Stimulated activated CD4-positive, alpha-beta T cell treated with anti-CD3 and anti-CD28 coated beads, Interleukin-1b, Interleukin-23, amount 100 ng/mL, for 48 hours (primary cell): ENCODE measurements at places on chromosomes 6 and 20.

DNA sequence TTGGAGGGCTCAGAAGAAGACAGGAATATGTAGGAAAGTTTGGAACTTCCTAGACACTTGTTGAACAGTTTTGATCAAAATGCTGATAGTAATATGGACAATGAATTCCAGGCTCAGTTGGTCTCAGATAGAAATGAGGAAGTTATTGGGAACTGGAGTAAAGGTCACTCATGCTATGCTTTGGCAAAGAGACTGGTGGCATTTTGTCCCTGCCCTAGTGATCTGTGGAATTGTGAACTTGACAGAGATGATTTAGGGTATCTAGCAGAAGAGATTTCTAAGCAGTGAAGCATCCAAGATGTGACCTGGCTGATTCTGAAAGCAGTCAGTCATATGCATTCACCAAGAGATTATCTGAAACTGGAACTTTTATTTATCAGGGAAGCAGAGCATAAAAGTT is 45.1 kb downstream of the FRK start:
- no peak for DNase-seq

DNA sequence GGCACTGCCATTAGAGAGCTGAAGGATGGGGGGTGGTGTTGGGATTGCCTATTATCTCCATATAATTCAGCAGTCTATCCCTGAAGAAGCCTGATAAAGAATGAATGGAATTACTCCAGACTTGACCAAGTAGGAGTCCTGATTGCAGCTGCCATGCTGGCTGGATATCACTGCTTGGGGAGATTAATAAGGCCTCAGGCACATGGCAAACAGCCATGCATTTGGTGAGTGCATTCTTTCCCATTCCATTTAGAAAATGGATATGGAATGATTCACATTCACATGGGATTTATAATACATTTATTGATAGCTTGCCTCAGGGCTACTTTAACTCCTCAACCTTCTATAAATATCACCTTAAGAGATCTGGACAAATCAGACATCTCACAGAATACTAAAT is 49.6 kb upstream of the HLA-A start:
- no peak for DNase-seq

- DNase-seq: no peak
Measured at GRCh38 chr6:19668710-19669109, 168.5 kb upstream of the ID4 start.

DNA sequence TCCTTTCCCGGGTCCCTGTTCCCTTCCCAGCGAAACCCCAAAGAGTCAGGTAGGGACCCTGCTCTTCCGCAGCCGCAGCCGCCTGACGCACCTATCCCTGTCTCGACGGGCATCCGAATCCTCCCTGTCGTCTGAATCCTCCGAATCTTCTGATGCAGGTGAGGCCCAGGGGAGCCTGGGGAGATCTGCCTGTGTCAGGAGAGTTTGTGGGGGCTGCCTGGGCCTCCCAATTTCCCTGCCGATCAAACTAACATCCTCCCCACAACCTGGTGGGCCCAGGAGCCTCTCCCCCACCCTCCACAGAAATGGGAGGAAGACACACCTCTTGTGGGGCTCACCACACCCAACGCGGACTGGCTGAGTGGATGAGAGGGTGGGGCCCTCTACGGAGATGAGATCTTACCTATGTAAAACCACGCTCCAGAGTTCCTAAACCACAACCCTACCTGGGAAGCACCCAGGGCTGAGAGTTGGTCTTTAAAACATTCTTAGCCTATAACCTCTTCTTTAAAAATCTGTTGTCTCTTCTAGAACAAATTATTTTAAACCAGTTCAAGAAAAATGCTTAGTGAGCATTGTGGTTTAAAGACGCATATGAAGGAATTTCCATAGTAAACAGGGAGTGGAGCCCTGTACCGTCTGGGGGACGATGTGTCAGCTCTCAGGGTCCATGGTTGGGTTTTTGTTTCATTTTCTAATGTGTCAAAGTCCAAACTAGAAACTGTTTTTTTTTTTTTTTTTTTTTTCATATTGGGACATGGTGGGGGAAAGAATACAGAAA is 1.7 kb downstream of the CDC25B start:
- DNase-seq: no peak

DNA sequence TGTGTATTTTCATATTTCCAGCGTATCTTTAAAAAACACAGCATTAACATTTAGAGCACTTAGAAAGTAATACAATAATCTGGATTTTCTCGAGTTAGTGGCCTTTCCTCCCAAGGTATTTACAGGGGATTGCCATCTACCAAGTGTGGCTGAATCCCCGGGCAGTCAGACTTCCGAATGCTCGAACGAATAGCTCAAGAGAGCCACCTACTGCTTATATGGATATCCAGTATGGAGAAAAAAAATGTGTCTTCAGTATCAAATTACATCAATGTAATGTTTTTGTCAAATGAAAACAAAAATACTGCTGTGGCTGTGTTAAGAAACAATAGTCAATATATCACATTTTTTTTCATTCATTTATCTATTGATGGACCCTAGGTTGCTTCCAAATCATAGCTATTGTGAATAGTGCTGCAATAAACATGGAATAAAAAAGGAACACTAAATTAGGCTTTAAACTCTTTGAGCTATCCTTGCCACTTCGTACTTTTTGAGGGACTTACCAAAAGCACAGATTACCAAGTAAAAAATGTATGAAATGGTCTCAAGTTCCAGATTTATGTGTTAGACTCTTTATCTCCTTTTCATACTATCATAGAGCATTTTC is 654.5 kb upstream of the PTCHD4 start:
- no peak for DNase-seq

- no peak for DNase-seq
Measured at GRCh38 chr6:156583083-156583482, 194.1 kb upstream of the ARID1B start.

DNA sequence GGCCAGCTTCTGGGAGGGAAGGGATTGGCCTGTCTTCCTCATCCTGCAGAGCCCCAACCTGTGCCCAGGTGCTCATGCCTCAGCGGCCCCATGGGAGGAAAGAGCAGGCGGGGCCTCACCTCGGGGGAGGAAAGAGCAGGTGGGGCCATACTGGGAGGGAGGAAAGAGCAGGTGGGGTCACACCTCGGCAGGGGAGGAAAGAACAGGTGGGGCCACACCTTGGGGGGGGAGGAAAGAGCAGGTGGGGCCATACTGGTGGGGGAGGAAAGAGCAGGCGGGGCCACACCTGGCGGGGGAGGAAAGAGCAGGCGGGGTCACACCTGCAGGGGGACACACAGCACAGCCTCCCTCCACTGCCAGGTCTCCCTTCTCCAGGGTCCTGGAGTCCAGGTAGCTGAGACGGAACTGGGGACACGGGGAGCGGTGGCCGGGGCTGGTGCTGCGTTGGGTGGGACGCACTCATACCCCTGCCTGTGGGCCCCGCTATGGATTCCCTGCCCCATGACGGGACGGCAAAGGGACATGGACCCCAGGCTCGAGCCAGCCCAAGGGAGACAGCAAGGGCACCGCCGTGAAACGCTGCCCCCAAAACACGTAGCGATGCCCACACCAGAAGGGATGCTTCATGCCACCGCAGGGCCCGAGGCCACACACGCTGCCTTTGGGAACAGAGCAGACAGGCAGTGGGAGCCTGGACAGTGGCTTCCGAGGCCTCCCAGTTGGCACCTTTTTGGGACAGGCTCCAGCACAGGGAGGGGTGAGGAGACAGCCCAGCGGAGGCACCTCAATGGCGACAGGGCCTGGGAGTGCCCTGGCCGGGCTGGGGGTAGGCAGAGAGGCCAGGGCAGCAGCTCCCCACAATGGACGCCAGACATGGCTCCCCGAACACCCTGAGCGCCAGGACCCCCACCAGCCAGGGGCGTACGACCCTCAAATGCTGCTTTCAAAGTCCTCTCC is 43.3 kb upstream of the CHRNA4 start:
- no peak for DNase-seq

- no peak for DNase-seq
Measured at GRCh38 chr6:18577491-18577890, 190.3 kb downstream of the RNF144B start.

DNA sequence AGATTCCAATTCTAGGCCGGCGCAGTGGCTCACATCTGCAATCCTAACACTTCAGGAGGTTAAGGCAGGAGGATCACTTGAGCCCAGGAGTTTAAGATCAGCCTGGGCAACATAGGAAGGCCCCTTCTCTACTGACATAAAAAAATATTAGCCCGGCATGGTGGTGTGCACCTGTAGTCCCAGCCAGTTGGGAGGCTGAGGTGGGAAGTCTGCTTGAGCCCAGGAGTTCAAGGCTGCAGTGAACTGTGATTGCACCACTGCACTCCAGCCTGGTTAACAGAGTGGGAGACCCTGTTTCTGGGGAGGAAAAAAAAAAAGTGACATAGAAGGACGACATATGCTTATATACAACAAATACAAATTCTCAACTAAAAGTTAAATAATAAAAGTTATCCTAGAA is 30.9 kb downstream of the B4GALT5 start:
- no peak for DNase-seq
